ENCODE measurements at places on chromosomes 2 and 18. TPM values are rescaled to one million over a fixed set of nuclear protein-coding genes. Genes with fewer than 3 reads are reported as not detected.

DNA sequence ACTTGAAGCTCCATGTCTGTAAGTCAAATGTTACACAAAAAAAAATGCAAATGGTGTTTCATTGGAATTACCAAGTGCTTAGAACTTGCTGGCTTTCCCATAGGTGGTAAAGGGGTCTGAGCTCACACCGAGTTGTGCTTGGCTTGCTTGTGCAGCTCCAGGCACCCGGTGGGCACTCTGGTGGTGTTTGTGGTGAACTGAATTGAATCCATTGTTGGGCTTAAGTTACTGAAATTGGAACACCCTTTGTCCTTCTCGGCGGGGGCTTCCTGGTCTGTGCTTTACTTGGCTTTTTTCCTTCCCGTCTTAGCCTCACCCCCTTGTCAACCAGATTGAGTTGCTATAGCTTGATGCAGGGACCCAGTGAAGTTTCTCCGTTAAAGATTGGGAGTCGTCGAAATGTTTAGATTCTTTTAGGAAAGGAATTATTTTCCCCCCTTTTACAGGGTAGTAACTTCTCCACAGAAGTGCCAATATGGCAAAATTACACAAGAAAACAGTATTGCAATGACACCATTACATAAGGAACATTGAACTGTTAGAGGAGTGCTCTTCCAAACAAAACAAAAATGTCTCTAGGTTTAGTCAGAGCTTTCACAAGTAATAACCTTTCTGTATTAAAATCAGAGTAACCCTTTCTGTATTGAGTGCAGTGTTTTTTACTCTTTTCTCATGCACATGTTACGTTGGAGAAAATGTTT lies 97.9 kb upstream of the IL1R2 start:
- no peaks in the 10 kb centered on the region for H3K27me3 ChIP-seq
- no peak for DNase-seq
- H3K4me1 ChIP-seq: peaks cover 12% of the 10 kb centered on the region
- H3K4me3 ChIP-seq: no peak overlapping the region

Gene DUSP28
- 2.5 TPM for total RNA-seq

DNA sequence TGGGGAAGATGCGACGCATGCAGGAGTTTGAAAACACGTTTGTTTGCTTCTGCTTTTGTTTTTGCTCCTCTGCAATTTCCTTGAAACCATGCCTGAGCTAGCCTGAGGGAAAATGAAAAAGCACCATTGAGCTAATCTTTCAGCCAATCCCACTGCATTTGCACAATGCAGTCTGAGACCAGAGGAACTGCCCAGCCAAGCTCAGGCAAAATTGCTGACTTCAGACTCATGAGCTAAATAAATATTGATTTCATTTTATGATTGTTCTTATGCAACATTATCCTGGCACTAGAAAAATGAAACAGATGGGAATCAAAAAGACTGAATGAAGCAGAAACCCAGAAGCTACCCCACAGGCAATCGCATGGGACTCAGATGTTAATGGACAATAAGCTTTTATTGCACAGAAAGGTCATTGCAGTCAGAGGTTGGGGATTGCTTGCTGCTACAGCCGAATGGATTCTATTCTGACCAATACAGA lies 37.0 kb downstream of the TPRKB start:
- no peak for DNase-seq
- H3K4me1 ChIP-seq: peaks cover 22% of the 10 kb centered on the region
- H3K4me3 ChIP-seq: no peak overlapping the region
- no peak overlapping the region for H3K27ac ChIP-seq
- H3K36me3 ChIP-seq: no peaks in the 10 kb centered on the region

- peaks cover 11% of the 10 kb centered on the region for H3K4me1 ChIP-seq
- H3K27me3 ChIP-seq: no peaks in the 10 kb centered on the region
- H3K27ac ChIP-seq: no peak overlapping the region
- no peak for DNase-seq
Measured at GRCh38 chr2:239054921-239055320, 207.0 kb downstream of the TWIST2 start.

GRCh38 chr2:99881901-99882591 lies 260.3 kb downstream of the AFF3 start:
- H3K4me3 ChIP-seq: no peak overlapping the region
- H3K27me3 ChIP-seq: 0 out of 3 replicates have a peak, but pooled peaks cover 3% of the 10 kb centered on the region
- no peaks in the 10 kb centered on the region for H3K36me3 ChIP-seq
- H3K27ac ChIP-seq: no peak overlapping the region
- H3K4me1 ChIP-seq: no peaks in the 10 kb centered on the region

GRCh38 chr2:147373800-147374422 lies 470.9 kb upstream of the ACVR2A start:
- no peaks in the 10 kb centered on the region for H3K27me3 ChIP-seq
- H3K27ac ChIP-seq: no peak overlapping the region
- DNase-seq: no peak
- H3K36me3 ChIP-seq: no peaks in the 10 kb centered on the region

Gene BUB1
- 52.6 TPM for total RNA-seq

- no peak overlapping the region for H3K27ac ChIP-seq
- peaks cover 5% of the 10 kb centered on the region for H3K4me1 ChIP-seq
- H3K27me3 ChIP-seq: peaks cover 24% of the 10 kb centered on the region
- DNase-seq: no peak
Measured at GRCh38 chr2:232435375-232435648, 20.6 kb upstream of the ALPI start.

DNA sequence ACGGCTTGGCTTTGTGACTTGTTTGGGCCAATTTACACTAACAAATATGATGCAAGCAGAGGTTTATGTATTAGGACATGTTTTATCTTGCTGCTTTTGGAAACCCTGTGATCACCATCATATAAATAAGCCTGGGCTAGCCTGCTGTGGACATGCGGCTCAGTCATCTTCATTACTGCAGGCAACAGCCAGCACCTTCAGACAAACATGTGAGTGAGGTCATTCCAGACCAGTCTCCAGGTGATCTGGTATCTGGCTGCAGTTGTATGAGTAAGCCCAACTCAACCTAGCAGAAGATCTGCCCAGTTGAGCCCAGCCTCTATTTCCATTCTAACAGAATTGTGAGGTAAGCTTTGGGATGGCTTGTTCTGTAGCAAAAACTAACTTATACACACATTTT lies 254.6 kb upstream of the ATP5MC3 start:
- peaks cover 13% of the 10 kb centered on the region for H3K27me3 ChIP-seq
- H3K27ac ChIP-seq: no peak overlapping the region

DNA sequence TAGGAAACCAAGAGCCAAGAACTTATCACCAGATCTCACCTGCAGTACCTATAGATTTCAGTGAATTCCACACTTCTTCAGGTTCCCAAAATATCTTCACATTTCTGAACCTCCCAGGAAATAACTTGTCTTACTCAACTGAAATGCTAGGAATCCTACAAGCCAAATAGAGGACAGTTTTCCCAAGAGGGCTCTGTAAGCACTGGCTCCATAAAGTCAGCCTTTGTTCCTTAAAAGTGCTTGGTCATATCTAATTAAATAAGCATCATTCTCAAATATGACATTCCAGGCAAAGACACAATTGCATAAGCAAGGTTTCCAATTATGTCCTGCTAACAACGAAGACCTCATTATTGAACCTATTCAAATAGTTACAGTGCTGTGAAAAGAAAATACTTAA lies 154.6 kb upstream of the MGAT5 start:
- H3K36me3 ChIP-seq: no peaks in the 10 kb centered on the region
- H3K4me1 ChIP-seq: peaks cover 55% of the 10 kb centered on the region
- no peak overlapping the region for H3K4me3 ChIP-seq

- no peaks in the 10 kb centered on the region for H3K27me3 ChIP-seq
- H3K4me3 ChIP-seq: no peak overlapping the region
- H3K36me3 ChIP-seq: no peaks in the 10 kb centered on the region
- no peak overlapping the region for H3K27ac ChIP-seq
- no peaks in the 10 kb centered on the region for H3K4me1 ChIP-seq
- DNase-seq: no peak
Measured at GRCh38 chr2:194363295-194363694, 1293.7 kb upstream of the SLC39A10 start.

DNA sequence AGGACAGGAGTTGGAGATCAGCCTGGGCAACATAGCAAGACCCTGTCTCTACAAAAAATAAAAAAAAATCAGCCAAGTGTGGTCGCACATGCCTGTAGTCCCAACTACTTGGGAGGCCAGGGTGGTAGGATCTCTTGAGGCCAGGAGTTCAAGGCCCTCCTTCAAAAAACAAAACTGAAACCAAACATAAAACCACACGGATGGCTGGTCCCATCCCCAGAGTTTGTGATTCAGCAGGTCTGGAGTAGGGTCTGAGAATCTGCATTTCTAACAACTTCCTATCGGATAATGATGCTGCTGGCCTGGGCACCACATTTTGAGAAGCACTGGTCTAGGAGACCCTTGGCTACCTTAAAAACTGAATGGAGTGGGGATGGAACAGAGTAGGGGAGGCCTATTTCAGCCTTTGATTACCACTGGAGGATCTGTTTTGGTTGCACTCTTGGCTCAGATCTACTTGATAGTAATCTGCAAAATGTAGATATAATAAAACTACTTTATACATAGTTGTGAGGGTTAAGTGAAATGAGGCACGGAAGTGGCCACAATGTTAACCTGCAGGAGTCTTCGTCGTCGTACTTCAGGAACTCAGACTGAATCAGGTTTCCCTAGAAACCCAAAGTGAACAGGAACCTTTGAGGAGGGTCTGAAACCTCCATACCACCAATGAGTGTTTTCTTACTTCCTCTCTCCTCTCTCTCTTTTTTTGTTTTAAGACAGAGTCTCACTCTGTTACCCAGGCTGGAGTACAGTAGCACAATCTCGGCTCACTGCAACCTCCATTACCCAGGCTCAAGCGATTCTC lies 25.5 kb upstream of the NFE2L2 start:
- H3K27ac ChIP-seq: no peak overlapping the region
- H3K4me3 ChIP-seq: no peak overlapping the region
- DNase-seq: no peak
- peaks cover 29% of the 10 kb centered on the region for H3K4me1 ChIP-seq
- no peaks in the 10 kb centered on the region for H3K36me3 ChIP-seq

Gene CNPPD1
- 24.8 TPM for total RNA-seq

DNA sequence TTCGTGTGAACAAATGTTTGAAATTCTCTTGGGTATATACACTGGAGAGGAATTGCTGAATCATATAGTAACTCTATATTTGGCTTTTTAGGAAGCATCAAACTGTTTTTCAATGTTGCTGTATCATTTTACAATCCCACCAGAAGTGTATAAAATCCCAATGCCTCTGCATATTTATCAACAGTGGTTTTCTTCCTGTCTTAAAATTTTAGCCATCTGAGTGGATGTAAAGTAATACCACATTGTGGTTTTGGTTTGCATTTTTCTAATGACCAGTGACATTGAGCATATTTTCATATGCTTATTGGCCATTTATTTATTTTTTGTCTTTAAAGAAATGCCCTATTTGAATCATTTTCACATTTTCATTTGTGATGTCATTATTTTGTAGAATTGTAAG lies 22.8 kb upstream of the LRP1B start:
- no peak for DNase-seq
- no peaks in the 10 kb centered on the region for H3K27me3 ChIP-seq
- no peak overlapping the region for H3K27ac ChIP-seq
- H3K36me3 ChIP-seq: no peaks in the 10 kb centered on the region

- no peaks in the 10 kb centered on the region for H3K27me3 ChIP-seq
- H3K4me1 ChIP-seq: no peaks in the 10 kb centered on the region
- H3K4me3 ChIP-seq: no peak overlapping the region
- DNase-seq: no peak
Measured at GRCh38 chr18:6714010-6714409, 15.5 kb upstream of the ARHGAP28 start.

- peak; percentile 79 for DNase-seq
- H3K27me3 ChIP-seq: no peaks in the 10 kb centered on the region
- peaks cover 6% of the 10 kb centered on the region for H3K36me3 ChIP-seq
- H3K4me1 ChIP-seq: peaks cover 38% of the 10 kb centered on the region
Measured at GRCh38 chr2:230712443-230713330, at the start of gene CAB39. Gene CAB39, plus strand, starts transcription at chr2:230712842. Its CDS starts 47,160 bp downstream, at chr2:230760002.

Gene FAM110C
- 1.2 TPM for total RNA-seq

DNA sequence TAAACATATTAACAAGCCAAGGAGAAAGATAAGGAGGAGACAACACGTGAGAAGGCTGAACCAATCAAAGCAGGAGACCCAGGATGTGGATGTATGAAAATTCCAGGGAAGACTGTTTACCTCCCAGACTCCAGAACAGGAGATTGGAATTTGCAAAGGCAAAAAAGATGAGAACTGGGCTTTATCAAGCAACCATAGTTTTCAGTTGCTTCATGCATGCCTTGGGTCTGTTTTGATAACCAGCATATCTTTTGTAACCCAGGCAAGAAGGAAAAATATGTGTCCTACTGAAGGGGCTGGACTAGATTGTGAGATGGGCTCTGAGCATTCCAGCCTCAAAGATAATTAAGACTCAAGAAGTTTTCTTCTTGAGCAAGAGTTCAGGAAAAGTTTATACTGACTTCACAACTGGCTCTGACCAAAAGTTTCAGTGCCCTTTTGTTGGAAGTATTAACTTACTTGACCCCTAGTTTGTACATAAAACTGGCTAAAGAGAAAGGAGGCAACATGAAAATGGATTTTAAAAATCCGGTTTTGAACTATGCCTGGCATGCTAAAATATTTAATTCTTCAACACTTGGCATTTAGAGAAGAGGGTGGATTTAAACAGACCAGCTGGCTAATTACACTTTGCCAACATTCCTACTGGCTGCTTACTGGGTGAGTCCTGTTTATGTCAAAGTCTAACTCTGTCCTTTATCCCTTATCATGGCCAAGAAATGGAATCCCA lies 79.3 kb upstream of the CD28 start:
- no peaks in the 10 kb centered on the region for H3K27me3 ChIP-seq
- H3K4me3 ChIP-seq: no peak overlapping the region
- DNase-seq: no peak
- H3K4me1 ChIP-seq: peaks cover 41% of the 10 kb centered on the region

Gene TPGS2
- 72.1 TPM for total RNA-seq

Gene PFN4
- not detected for total RNA-seq

- H3K4me3 ChIP-seq: no peak overlapping the region
- H3K27me3 ChIP-seq: peaks cover 6% of the 10 kb centered on the region
- H3K27ac ChIP-seq: no peak overlapping the region
- no peak for DNase-seq
- no peaks in the 10 kb centered on the region for H3K4me1 ChIP-seq
Measured at GRCh38 chr2:128503399-128504245, 185.0 kb upstream of the HS6ST1 start.

Data from HepG2 (cell line).